GM20000 (cell line): ENCODE measurements at places on chromosomes 12 and 14.

DNA sequence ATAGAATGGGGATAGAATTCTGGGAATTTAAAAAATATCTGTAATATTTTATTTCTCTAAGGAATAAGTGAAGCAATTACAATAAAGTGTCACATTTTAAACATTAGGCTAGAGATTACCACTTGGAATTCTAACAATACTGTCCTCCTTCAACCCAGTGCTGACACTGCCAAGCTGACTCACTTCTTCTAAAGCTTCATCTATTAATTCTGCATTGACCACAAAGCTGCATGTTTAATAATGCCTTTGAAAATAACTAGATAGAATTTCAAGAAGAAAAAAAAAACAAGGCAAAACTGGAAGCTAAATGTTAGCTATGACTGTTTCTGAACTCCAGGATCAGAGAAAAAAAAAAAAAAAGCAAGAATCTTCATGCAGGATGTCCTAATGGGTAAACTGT, 970.7 kb upstream of the FBXO33 start:
- no peak for DNase-seq

DNA sequence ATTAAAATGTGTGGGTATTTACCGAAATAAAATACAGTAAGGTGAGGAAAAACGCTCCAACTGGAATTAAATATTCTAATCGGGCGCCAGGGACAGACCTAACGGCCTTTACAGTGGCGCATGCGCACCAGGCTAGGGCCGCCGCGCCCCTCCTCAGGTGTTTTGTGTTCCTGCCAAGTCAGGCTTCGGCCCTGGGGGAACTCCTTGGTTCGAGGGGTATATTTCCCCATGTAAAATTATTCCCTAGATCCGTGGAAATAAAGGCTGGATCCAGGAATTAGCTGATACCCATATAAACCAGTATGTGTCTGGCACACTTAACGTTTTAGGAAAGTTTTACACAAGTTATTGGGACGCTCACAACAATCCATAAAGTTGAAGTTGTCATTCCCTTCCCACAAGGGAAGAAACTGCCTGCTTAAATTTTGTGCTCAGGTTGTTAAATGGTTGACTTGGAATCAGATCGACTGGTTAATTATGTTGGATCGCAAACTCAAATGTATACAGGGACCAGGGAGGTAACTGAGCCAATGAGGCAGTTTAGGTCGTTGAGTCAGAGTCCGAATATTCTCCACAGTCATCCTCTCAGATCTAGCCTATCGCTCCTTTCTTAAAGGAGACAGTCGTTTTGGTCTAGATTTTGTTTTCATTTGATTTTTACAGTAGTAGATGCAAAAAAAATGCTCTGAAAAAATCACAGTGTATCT, 621 bp upstream of the ANAPC7 start:
- DNase-seq: peak; percentile 87

DNA sequence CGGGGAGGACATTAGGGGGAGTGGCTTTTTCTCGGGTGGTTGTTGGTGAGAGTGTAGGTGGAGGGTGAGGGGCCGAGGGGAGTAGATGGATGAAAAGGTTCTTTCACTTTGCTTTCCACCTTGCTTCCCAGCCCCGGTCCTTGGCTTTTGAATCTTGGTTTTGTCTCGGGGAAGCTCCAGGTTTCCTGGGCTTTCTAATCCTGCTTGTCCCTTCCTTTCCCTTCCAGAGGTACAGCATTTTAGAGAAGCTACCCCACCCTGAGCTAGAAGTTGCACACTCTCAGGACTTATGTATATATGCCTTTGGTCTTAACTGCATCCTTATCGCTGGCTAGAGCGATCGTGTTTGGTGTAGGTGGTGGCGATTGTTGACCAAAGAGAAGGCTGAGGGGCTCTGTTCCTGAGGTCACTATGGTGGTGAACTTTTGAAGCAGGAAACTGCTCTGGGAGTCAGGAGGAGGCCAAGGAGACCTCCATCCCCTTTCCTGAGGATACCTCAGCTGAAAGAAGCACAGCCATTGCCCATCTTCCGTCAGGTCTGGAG, 862 bp downstream of the PIP4K2C start:
- DNase-seq: no peak

- DNase-seq: no peak
Measured at GRCh38 chr14:90677484-90678050, 138.7 kb downstream of the TTC7B start.

GRCh38 chr14:49545716-49546115, 40.5 kb downstream of the RPS29 start:
- DNase-seq: no peak

- no peak for DNase-seq
Measured at GRCh38 chr12:13205809-13206559, 9.5 kb downstream of the EMP1 start.

- no peak for DNase-seq
Measured at GRCh38 chr14:103408491-103409155, 23.4 kb downstream of the MARK3 start.

DNA sequence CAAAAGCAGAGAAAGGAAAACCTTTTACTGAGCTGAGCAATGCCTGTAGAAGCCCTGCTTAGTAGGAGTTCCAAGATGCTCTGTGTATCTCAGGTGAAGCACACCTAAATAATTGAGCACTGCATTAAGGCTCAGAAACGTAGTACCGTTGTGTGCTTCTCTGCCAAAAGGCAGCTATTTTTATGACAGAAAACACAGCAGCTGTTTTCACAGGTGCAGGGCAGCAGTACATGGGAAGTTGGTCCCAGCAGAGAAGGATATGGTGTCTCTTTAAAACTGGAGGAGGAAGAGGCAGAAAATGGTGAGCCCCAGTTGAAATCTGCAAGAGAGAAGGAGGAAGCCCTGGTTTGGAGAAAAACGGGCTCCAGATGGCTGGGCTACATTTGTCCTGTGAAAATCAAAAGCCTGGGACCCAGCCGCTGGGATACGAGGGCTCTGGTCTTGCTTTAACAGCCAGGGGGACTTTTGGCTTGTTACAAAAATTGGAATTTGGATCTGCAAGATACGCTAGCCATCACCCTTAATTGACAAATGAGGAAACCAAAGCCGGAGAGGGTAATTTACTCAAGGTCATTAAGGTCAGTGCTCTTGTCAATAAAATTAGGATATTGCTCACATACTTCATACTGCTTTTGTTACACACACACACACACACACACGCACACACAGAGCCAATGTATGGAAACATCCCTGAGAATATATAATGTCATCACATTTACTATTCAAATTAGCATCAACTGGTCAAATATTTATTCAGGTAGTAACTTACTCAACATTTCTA, 27.3 kb downstream of the SPRING1 start:
- DNase-seq: no peak

- no peak for DNase-seq
Measured at GRCh38 chr12:123748661-123749060, 13.4 kb upstream of the DNAH10 start.

DNA sequence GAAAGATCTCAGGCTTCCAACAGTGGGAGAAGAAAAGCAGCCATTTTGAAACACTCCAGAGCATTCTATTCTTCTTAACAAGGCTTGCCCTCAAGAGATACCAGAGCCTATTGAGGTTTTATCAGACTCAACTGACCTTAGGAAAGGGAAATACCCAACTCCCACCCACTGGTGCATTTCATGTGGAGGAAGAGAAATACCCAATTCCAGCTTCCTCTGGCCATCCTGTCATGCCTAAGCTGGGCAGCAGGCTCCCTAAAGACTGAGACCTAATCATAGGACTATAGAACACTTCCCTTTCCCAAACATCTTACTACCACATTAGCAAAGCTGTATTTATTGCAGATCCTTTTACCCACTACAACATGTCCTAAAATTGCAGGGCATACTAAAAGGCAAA, 164.5 kb downstream of the KIF21A start:
- DNase-seq: no peak

- DNase-seq: no peak
Measured at GRCh38 chr14:94768521-94769390, 1.2 kb downstream of the GSC start.

DNA sequence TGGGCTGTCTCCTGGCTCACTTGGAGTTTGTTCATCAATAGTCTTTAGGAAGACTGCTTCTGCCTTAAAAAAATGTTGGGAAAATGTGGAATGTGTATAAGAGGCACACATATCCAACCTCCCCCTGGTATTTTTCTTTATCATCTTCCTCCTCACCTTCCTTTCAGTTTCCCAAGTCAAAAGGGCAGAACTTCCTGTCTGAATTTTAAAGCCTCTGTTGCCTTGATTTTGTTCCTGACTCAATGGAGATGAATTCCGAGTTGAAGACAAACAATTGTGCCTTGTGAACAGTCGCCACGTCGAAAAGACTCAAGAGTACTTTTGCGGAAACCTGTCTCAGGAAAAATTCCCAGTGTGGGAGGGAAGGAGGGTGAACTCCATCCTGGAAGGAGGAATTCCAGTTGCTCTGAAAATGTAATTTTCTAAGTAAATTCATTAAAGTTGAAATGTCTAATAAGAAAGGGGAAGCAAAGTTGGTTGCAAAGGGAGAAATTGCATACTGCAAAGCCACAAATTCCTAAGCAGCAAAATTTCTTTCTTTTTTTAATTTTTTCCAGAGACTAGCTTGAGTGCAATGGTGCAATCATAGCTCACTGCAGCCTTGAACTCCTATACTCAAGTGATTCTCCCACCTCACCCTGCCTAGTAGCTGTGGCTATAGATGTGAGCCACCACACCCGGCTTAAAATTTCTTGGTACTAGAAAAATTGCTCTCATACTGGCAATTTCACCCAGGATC, 50.2 kb upstream of the ELK3 start:
- no peak for DNase-seq

- DNase-seq: no peak
Measured at GRCh38 chr12:77485961-77486854, 344.5 kb upstream of the NAV3 start.

GRCh38 chr12:112713471-112713870, 78.1 kb upstream of the RPH3A start:
- no peak for DNase-seq

DNA sequence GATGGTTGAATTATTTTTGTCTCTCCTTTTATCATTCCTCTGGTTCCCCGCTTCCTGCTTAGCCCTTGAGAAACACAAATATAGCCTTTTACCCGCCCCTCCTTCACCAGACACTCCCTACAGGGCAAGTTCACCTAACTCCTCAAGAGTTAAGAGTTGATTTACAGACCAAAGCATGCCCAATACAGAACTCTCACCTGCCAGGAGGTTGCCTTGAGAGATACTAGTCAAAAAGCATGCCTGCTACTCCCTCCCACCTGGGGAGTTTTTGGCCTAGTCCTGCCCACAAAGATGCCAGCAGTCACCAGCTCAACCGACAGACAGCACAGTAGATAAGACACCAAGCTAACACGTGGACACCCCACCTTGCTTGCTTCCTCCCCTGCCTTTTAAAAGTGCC, 11.2 kb downstream of the LGMN start:
- DNase-seq: no peak

DNA sequence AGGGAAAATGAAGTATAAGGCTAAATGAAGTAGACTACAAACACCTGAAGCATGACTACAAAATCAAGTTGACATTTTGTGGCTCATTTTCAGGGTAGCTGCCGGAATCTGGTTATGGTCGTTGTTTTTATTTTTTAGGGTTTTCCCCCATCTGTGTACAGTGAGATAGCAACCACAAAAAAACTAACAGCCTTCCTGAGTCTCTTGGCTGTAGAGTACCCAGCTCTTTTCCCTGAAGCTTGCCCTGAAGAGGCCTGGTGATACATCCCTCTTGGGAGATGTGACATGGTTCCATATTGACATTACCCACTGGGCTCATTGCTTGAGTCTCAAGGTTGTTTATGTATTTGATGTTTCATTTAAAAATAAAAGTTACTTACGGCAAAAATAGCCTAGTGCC, 424.0 kb downstream of the ZFP36L1 start:
- DNase-seq: peak; percentile 46
